ENCODE measurements at places on chromosomes 5 and 9. TPM values are rescaled to one million over a fixed set of nuclear protein-coding genes. Genes with fewer than 3 reads are reported as not detected.

Gene LHX3
- total RNA-seq = not detected

DNA sequence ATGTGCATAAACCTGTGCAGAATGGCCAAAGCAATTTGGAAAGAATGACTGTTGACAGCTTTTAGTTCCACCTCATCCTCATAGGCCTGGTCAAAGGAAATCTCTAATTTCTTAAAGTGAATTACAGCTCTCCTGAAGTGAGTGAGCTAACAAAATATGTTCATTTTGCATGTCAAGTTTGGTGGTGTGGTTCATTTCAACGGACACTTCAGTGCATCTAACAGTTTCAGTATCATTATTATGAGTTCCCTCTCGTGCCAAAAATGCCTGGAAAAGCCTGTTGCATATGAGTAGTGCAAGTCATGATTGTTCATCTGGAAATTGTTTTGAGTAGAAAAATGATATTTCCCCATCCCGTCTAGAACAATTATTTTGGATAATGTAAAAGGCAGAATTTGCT, 53.2 kb upstream of the HMHB1 start:
- H3K36me3 ChIP-seq = no peaks in the 10 kb centered on the region
- H3K27me3 ChIP-seq = no peaks in the 10 kb centered on the region
- no peaks in the 10 kb centered on the region for H3K4me1 ChIP-seq
- no peak overlapping the region for H3K4me3 ChIP-seq

Gene LAMC3
- 4.6 TPM for total RNA-seq

Gene SLIT3
- total RNA-seq = 0.35 TPM

DNA sequence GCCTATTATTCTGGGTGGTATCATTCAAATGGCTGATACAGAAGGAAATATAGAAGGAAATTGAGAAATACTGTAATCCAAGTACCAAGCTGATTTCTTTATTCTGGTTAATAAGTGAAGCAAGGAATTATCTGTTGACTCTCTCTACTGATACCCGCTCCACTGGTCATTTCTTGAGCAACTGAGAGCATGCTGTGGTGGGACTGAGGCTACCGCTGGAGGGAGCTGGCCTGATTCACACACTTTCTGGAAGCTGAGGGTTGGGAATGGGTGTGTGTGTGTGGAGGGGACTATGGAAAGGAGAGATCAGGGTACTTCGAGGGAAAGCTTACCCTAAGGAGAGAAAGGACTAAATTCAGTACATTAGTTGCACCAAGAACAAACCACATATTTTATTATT, 104.1 kb downstream of the UGCG start:
- no peak overlapping the region for H3K4me3 ChIP-seq
- H3K4me1 ChIP-seq = no peaks in the 10 kb centered on the region
- no peaks in the 10 kb centered on the region for H3K27me3 ChIP-seq
- H3K27ac ChIP-seq = no peak overlapping the region

GRCh38 chr9:22065431-22066200, 56.5 kb upstream of the CDKN2B start:
- no peaks in the 10 kb centered on the region for H3K27me3 ChIP-seq
- H3K36me3 ChIP-seq = no peaks in the 10 kb centered on the region
- no peak overlapping the region for H3K27ac ChIP-seq
- no peaks in the 10 kb centered on the region for H3K4me1 ChIP-seq
- no peak for DNase-seq
- H3K4me3 ChIP-seq = no peak overlapping the region

Gene SOX30
- total RNA-seq = not detected

Gene FBP1
- total RNA-seq = 40.4 TPM

All from PC-3 (cell line).